Activated CD8-positive, alpha-beta memory T cell treated with anti-CD3 and anti-CD28 coated beads, Interleukin-2, amount 50 U/mL, for 48 hours (primary cell): ENCODE measurements at places on chromosomes 1 and 21.

GRCh38 chr1:158289811-158290210 lies at the start of gene CD1C:
Gene CD1C, plus strand, starts transcription at chr1:158289923. Its CDS starts 142 bp downstream, at chr1:158290065.
- no peak for DNase-seq

- DNase-seq = no peak
Measured at GRCh38 chr1:223144431-223144830, 1.4 kb upstream of the TLR5 start.

- no peak for DNase-seq
Measured at GRCh38 chr1:209416039-209416438, 167.5 kb upstream of the CAMK1G start.

GRCh38 chr1:34923490-34923889 lies 6.0 kb downstream of the DLGAP3 start:
- DNase-seq = no peak

- no peak for DNase-seq
Measured at GRCh38 chr1:230828421-230828820, 39.9 kb downstream of the C1orf198 start.

DNA sequence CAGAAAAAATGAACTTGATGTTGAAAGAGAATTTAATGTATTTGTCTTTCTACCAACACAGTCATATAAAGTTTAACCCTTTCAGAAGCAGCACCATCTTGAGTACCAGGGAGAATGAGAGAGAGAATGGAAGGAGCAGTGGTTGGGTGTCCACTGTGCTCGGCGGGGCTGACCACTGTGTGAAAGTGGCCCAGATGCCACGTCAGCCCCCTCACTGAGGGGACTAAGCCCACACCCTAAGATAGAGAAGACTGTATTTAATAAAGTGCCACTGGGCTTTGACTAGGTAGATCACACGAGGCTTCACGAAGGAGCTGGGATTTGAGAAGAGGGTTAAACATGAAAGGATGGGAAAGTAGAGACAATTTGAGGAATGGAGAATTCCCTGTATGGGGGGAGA lies 31.2 kb downstream of the BATF3 start:
- DNase-seq = no peak

GRCh38 chr21:33817663-33818451 lies 97.7 kb downstream of the ATP5PO start:
- no peak for DNase-seq

- no peak for DNase-seq
Measured at GRCh38 chr1:96048572-96049212, 672.9 kb upstream of the PTBP2 start.

GRCh38 chr1:66712839-66713238 lies 39.4 kb upstream of the DYNLT5 start:
- no peak for DNase-seq

GRCh38 chr1:36594023-36594422 lies 111.3 kb upstream of the CSF3R start:
- DNase-seq = no peak

DNA sequence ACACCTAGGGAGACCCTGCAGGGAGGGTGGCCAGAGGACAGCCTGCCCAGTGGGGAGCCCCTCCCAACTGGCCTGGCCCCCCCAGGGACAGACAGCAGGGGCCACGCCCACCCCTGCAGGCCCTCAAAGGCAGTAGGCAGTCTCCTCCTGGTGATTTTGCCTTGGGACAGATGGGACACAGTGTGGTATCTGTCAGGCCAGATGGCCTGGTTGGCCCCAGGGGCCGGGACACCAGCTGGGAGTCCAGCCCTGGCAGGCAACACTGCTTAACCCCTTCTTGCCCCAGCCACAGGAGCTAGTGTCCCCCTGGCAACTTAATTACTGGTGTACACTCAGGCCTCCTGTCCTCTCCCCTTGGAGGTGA lies 17.8 kb downstream of the IFFO2 start:
- DNase-seq = no peak

GRCh38 chr1:7109901-7110300 lies 324.6 kb downstream of the CAMTA1 start:
- no peak for DNase-seq

GRCh38 chr1:28322194-28322593 lies 6.6 kb upstream of the MED18 start:
- DNase-seq = no peak

DNA sequence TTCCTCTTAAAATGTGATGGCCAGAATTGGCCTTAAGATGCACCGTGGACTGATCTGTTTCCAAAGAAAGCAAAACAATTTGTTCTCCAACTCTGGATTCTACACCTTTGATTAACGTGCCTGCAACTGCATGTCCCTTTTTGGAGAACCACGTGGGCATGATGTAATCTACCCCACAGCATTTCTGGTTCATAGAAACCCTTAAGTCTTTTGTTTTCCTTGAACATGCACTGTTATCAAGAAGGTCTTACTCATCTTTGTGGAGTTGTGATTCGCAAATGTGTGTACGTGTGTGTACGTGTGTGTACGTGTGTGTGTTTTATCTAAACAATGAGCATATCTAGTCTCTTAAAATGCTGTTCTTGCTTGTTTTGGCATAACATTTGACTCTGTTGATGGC lies 57.8 kb downstream of the LPAR3 start:
- no peak for DNase-seq

DNA sequence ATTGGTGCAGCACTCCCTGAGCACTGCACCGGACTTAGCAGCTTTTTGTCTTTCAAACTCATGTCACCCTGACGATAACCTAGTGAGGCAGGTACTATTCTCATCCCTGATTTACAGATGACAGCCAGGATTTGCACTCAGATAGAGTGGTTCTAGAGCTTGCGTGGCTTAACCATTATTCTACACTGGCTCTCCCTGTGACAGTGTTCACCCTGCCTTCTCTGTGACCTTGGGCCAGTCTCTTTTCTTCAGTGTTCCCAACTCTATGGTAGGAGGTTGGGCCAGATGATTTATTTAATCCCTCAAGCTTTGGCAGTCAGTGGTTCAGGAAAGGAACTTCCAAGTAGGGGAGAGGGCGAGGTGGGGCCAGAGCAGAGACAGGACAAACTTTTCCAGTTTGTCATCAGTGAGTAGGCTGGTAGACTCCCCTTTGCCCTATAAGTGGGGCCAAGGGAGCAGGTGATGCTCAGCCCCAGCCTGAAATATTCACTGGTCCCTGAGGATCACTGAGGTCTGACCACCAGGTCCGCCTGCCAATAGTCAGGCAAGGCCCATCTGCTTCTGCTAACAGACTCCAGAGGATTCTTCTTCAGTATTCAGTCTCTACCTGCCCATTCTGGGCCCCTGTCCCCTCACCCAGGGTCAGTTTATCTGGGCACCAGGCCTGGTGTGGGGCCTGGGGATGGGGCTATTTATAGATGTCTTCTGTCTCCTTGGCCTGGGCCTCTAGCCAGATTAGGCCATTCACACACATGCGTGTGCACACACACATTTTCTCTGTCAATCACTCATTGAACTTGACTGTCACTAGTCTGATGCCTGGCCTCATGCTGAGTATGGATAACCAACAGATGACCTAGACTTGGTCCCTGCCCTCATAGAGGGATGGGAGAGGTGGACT lies 8.8 kb upstream of the FABP3 start:
- DNase-seq = no peak

GRCh38 chr1:228723287-228723686 lies 12.0 kb upstream of the RHOU start:
- no peak for DNase-seq

- no peak for DNase-seq
Measured at GRCh38 chr1:235670157-235670776, 20.7 kb upstream of the GNG4 start.

DNA sequence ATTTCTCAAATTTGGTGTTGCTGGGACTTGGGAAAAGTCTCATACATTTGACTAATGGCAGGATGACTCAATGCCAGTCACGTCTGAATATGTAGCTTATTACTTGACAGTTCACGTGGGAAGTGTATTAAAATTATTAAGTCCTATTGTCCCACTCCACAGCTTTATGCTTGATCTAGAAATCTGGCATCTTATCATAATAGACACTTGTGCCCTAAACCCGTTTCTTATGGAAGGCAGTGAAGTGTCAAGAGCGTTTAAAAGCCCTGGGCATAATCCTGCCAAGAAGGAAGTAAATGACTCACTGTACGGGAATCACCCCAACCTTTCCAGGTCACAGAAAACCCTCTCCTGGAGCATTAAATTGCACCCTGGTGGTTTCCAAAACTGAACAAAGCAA lies 207.4 kb downstream of the APP start:
- DNase-seq = no peak

DNA sequence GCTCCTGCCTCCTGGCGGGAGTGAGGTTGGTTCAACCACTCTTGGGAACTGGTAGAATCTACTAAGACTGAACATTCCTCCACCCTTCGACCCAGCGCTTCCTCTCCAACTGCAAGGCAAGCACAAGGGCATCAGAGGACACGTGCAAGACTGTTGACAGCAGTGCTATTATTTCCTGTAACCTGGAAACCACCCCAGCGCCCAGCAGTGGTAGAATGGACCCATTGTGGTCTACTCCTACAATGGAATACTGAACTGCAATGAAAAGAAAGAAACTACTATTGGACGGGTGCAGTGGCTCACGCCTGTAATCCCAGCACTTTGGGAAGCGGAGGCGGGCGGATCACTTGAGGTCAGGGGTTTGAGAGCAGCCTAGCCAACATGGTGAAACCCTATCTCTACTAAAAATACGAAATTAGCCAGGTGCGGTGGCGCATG lies 33.0 kb upstream of the TARDBP start:
- no peak for DNase-seq

DNA sequence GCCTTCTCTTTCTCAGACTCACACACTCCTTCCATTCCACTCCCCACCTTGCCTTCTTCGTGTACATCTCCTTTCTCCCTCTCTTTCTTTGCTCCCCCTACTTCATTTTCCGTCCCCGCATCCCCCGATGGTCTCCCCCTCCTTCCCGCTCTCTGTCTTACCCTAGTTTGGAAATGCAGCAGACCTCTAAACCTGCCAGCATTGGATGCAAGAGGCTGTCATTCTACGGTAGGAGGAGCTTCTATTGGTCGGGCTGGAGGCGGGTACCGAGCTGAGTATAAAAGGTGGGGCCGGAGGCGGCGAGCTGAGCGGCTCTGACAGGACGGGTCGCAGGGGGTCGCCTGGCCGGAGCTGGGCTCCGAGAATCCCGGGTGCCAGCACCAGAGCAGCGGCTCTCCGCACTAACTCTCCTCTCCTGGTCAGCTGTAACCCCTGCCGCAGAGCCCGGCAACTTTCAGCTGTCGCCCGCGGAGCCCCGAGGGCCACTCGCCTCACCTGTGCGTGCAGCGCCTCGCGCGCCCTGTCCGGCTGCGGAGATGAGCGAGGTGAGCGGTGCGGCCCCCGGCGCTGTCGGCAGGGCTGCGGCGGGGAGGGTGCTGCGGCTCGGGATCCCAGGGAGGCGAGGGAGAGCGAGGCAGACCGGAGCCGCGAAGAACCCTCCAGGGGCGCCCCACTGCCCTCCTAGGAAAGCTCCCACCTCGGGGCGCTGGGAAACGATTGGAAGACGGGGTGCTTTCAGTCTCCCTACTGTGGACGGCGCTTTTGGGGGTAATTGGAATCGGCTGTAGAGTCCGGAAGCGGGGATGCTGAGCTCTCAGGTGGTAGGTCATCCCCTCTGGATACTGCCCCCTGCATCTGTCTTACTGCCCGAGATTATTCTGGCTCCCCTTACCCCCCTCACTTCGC lies at the start of gene PCP4L1:
PCP4L1 (plus strand) TSS at position 307 of the 906 bp plus-strand sequence; CDS start at position 537, 230 bp downstream.
- peak; percentile 73 for DNase-seq

- no peak for DNase-seq
Measured at GRCh38 chr1:22484706-22485345, 33.2 kb downstream of the ZBTB40 start.
